CD4-positive, alpha-beta T cell treated with Interleukin-10 for 1 hour (primary cell): ENCODE measurements at places on chromosomes 11 and 22.

GRCh38 chr22:44212936-44213335, 32.2 kb downstream of the PARVG start:
- no peak for DNase-seq

DNA sequence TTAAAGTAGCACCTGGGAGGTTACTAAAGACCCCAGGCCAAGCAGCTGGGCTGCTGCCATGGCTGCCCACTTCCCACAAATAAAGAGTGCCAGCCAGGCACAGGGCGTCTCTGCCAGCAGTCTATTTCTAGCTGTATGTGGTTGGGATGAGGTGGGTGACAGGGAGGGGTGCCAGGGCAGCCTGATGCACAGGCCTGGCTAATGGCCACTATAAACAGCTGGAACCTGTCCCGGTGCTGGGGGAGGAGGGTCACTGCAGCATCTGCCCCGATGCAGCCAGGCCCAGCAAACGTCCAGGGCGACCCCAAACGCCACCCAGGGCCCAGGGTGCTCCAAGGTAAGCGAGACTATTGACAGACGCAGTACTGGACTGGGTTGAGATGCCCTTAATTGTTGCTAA, 37.4 kb downstream of the SCUBE1 start:
- DNase-seq: no peak

GRCh38 chr11:98036810-98037209, 983.9 kb upstream of the CNTN5 start:
- DNase-seq: no peak

- peak; percentile 59 for DNase-seq
Measured at GRCh38 chr22:49825944-49826602, 1.6 kb downstream of the BRD1 start.
